DMS79 (cell line): ENCODE measurements at places on chromosomes 3 and 15.
A peak's percentile ranks its signal among the peaks of the same experiment; 100 is the strongest.

DNA sequence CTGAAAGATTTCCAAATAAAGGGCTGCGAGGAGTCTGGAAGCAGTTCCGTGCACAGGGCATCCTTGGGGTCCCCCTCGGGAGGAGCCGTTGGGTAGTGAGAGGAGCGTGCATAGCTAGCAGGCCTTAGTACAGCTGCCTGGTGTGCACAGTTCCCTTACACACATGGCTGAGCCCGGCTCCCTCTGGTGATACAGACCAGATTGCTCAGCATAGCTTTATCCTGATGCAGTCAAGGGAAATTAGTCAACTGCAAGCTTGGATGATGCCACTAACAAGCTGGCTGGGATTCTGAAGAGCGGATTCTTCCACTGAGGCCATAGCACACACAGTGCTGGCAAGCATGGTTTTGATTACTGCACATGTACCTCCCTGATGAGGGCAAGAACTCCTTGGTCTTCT, 349.4 kb downstream of the LRTM1 start:
- no peak for DNase-seq

GRCh38 chr3:184354121-184354728, 7.2 kb downstream of the CLCN2 start:
- no peak for DNase-seq

DNA sequence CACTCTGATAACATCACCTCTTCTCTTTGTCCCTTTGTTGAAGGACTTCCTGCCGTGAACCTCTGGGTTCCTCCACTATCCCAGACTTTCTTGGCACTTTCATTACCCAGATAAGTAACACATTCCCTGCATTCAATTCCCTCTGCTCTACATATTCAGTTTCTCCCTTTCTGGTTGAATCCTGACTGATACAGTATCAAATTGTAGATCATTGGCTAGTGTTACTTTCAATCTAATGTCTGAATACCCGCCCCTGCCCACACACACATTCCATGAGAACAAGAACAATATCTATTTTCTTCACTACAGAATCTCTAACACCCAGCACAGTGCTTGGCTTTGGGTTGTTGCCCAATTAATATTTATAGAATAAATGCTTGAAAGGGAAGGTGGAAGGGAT, 163.5 kb downstream of the ABHD5 start:
- no peak for DNase-seq

DNA sequence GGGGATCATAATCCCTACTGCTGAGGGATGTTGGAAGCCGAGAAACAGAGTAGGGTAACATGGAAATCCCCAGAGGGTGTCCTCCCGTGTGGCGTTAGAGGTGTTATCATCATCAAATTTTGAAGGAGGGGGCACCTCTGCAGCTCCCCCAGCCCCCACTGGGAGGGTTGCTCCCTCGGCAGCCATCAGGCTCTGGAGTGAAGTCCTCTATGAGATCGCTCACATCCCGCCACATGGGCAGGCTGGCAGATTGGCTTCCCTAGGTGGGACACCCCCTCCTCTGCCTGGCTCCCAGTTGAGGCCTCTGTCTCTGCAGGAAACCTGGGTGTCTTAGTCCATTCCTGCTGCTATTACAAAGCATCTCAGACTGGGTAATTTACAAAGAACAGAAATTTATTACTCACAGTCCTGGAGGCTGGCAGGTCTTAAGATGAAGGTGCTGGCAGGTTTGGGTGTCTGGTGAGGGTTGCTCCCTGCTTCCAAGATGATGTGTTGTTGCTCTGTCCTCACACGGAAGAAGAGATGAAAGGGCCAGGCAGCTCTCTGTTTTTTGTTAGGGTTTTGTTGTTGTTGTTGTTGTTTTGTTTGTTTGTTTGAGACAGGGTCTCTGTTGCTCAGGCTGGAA, 120.5 kb downstream of the NUP210 start:
- DNase-seq = no peak

DNA sequence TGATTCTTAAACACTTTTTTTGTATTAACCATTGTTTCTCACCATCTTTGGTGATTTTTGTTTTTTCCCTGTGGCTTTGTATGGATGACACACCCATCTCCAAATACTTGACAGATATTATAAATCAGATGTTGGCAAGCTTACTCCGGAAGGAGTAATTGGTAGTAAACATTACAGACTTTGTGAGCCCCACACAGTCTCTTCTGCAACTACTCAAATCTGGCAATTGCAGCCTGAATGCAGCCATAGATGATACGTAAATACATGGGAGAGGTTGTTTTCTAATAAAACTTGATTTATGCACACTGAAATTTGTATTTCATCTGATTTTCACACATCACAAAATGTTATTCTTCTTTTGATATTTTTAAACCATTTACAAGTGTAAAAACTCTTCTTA, 331.5 kb downstream of the ARPP21 start:
- DNase-seq = no peak

- no peak for DNase-seq
Observed at GRCh38 chr3:78832785-78833204, 935.0 kb downstream of the ROBO1 start.

- DNase-seq = no peak
Observed at GRCh38 chr3:169362301-169362700, 301.2 kb downstream of the MECOM start.

GRCh38 chr3:42222942-42223693, 42.9 kb downstream of the CCK start:
- DNase-seq = no peak

- no peak for DNase-seq
Observed at GRCh38 chr3:114974387-114974786, 172.7 kb downstream of the ZBTB20 start.

DNA sequence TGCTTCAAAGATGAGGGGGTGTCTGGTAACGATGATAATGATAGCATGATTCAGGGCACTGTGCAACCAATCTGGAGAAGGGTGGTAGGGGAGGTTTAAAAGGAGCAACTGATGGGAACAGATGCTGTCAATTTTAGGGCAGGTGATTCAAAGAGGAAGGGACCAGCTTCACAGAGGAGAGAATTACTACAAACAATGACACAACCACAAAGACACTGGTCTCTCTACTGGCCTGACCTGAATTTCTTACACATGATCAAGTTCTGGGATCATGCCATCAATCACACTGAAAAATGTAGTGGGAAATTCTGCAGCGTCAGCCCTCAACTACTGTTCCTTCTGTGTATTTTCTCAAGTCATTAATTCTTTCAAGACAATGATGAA, 2.6 kb upstream of the CDV3 start:
- DNase-seq = no peak

GRCh38 chr3:70516076-70516475, 203.6 kb upstream of the MDFIC2 start:
- no peak for DNase-seq

- DNase-seq = no peak
Observed at GRCh38 chr3:7543294-7543880, 682.5 kb downstream of the GRM7 start.

GRCh38 chr3:111031538-111031937, 40.1 kb upstream of the NECTIN3 start:
- no peak for DNase-seq

DNA sequence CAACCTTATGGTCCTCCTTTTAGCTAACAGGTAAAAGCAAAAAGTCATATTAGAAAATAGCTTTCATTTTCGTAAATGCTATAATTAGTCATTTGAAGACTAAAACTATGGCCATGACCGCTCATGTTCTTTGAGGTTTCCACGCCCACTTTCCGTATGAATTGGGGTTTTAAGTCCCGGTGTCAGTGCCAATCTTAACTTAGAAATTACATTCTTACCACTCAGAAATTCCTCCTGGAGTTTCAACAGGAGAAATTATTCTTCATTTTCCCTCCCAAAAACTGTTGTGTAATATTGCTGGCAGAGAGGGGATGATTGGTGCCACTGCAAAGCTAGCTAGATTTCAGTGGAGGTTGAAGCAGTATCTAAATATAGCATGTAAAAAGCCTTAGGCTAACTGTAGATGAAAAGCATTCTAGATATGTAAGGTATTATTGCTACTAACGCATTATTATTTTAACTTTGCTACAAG, 71.0 kb upstream of the MDFIC2 start:
- no peak for DNase-seq

GRCh38 chr15:80898040-80898439, 91.6 kb downstream of the MESD start:
- DNase-seq = no peak

- peak; percentile 41 for DNase-seq
Observed at GRCh38 chr3:137205394-137206045, 247.7 kb downstream of the IL20RB start.

DNA sequence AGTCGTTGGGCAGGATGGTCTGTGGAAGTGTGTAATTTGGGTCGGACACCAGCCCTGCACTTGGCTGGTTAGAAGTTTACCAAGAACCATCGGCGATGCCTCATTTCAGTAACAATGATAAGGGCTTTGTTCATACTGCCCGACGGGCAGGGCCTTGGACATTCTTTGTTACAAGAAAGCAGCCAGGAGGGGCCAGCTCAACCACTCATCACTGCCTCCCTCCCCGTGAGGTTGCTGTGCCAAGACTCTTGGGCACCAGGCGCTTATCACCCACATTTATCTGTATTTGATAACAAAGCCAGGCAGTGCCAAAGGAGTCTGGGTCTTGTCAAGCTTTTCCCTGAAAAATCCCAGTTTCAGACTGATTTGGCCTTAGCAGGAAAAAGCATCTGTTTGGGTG, 235.0 kb downstream of the ADAMTS17 start:
- DNase-seq = no peak

DNA sequence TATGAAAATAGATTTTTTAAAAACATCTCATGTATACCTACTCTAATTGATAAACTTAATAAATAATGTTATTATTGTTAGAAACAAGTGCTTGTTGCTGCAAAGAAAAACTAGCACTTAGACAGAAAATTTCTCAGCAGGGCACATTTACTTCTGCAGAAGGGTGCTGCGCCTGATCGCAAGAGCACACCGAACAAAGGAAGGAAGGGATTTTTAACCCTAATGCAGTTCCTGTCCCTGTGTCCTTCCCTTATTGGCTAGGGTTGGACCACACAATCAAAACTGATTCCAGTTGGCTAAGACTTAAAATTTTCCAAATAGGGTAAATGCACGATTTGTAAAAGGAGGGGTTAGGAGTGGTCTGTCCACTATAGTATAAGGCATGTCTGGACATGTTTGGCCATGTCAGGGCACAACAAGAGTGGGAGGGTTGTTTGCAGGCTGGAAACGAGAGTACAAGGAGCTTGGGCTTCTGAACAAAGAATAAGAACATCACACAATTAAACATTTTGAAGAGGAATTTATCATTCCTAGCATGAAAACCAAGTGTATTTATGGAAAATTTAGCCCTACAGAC, 4.7 kb downstream of the DTWD1 start:
- no peak for DNase-seq

- DNase-seq = no peak
Observed at GRCh38 chr3:72763751-72764440, 84.3 kb downstream of the SHQ1 start.

DNA sequence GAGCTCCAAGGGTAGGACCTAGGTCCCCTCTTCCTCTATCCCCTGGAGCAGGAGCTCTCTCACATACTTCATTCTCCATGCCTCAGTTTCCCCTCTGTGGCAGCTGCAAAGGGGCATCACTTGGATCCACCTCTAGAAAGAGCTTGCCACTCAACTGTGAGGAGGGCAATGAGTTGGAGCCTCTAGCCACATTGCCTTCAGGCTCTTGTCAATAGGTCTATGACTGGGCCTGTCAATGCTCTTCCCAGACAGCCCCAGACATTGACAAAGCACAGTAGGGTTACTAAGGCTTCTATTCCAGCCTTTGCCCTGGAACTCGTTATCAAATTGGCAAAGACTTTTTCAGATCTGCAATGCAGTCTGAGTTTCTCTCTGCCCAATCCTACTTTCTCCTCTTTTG, 4.4 kb upstream of the VIPR1 start:
- no peak for DNase-seq

- DNase-seq = no peak
Observed at GRCh38 chr3:195104340-195104739, 166.6 kb downstream of the XXYLT1 start.

- no peak for DNase-seq
Observed at GRCh38 chr15:71712182-71712581, 98.2 kb upstream of the NR2E3 start.

- no peak for DNase-seq
Observed at GRCh38 chr15:70322051-70322668, 224.4 kb upstream of the TLE3 start.

GRCh38 chr3:33062866-33063265, 34.1 kb downstream of the GLB1 start:
- DNase-seq = no peak

GRCh38 chr3:171204942-171205341, 178.4 kb upstream of the SLC2A2 start:
- DNase-seq = no peak

GRCh38 chr15:101388046-101388445, 93.0 kb upstream of the SNRPA1 start:
- DNase-seq = no peak

DNA sequence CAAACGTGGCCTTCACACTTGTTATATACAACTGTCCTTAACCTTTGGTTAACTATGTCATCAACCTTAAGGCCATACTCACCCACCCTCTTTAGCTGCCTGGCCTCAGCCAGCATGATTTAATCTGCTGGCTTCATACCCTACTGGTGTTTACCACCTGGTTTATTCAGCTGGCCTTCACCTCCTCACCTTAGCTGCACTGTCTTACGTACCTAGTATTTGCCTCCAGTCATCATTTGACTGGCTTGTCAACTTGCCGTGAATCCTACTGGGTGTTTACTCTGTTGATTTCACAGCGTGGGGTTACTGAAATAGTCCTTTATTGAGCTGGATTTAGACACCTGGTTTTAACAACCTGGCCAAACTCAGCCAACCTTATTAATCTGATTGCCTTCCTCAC, 102.8 kb downstream of the IL12A start:
- DNase-seq = no peak

GRCh38 chr3:36911990-36912804, 32.7 kb downstream of the TRANK1 start:
- peak; percentile 8 for DNase-seq

DNA sequence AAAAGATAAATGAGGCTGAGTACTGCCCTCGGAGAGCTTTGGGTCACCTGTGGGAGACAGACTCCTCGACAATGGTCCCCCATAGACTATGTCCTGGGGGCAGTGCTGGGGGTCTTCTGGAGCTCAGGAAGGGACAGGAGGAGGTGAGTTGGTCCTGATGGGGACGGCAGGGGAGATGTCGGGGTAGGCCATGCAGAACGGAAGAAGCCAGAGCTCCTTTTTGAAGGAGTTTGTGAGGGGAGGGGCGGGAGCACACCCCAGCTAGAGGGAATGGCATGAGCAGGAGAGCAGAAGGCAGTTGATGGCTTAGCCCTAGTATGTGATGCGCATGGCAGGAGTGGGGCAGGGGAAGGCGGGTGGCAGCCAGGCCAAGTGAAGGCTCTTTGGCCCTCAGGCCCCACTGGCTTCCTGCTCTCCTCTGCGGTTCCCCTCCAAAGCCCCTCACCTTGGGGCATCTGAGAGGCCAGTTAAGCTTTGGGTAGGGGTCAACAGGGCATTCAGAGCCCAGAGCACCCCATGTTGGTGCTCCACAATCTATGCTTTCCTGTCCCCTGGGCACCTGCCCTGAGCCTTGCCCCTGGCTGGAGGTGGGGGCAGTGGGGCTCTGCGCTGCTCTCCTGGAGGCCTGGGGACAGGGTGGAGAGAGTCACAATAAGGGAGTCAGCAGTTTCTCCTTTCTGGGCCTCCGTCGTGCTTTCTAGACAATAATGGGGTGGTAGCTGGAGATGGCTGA, 179.3 kb downstream of the SMAD6 start:
- DNase-seq = no peak
